Upper lobe of left lung (tissue), 6 donors: ENCODE measurements at places on chromosomes 1 and 21. TPM values are rescaled to one million over a fixed set of nuclear protein-coding genes. Genes with fewer than 3 reads are reported as not detected.
A peak's percentile ranks its signal among the peaks of the same experiment; 100 is the strongest.

HLX gene
- 18.1 TPM for total RNA-seq

PDZK1IP1 gene
- 17.8 TPM for total RNA-seq

GPR61 gene
- not detected for total RNA-seq

TSPAN1 gene
- total RNA-seq, result 24.6 TPM

SLFNL1 gene
- 7.8 TPM for total RNA-seq

GUCA2A gene
- not detected for total RNA-seq

DNA sequence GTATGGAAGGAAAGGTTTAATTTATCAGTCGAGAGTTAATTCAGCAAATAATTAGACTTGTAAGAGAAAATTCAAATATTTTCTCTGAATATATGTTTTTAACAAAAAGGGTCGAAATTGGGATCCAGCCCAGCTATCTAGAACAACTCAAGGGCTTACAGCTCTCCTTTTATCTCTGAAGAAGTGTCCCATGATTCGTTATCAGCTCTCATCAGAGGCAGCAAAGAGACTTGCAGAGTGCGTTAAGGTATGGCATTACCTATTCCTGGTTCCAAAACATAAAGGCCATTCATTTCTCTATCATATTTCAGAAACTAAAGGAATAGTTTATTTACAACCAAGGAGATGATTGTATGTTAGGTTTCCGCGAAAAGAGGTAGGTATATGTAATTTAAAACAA lies 9.4 kb downstream of the VPS45 start:
- DNase-seq, result no peak

DNA sequence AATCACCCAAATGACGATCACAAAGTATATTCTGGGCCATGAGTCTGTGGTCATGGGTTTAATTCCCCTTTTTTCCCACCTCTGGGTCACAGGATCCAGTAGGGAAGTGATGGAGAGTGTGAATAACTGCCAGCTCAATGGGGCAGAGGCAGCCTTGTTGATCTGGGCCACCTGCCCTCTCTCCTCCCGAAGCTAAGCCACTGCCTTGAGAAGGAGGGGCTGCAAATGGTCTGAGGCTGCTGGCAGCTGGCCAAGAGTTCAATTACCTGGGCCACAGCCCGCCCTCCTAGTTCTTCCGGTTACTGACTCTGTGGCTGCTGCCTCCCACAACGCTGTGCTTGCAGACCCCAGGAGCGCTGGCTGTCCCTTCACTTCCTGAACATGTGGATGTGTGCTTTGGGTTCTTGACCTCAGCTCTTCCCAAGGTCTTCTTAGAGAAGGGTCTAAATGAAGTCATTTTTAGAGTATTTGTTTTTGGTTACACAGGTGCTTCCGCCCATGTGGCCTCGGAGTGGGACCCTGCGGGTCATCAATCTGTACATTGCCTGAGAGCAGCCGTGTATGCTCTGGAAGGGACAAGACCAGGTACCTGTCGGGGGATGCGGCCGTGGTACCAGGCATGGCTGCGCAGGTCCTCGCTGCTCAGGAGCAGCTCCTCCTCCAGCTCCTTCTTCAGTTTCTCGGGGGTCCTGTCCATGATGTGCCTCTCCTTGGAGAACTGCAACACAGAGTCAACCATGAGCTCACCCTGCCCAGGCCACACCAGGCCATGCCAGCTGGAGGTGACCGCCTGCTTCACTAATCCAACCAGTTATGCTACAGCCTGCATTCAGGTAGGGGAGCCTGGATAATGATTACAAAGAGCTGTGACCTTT lies 89.7 kb downstream of the BCAR3 start:
- peak; percentile 53 for DNase-seq

DNA sequence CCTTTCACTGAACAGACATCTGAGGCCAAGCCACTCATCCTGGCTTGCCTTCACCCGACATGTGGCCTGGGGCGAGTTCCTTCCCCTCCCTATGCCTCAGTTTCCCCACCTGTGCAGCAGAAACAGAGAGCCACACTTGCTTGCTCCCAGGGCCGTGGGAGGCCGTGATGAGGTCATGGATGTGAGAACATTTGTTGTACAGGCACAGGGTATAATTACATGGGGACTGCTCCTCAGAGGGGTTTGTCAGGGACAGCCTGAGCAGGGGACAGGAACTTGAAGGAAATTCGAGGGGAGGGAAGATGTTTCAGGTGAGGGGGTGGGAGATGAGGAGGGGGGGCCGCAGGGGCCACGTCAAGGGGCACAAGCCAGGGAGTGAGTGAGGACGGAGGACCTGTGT lies 56.1 kb downstream of the ALPL start:
- no peak for DNase-seq

GRCh38 chr1:81597720-81598426 lies 202.9 kb upstream of the ADGRL2 start:
- DNase-seq, result no peak

DNA sequence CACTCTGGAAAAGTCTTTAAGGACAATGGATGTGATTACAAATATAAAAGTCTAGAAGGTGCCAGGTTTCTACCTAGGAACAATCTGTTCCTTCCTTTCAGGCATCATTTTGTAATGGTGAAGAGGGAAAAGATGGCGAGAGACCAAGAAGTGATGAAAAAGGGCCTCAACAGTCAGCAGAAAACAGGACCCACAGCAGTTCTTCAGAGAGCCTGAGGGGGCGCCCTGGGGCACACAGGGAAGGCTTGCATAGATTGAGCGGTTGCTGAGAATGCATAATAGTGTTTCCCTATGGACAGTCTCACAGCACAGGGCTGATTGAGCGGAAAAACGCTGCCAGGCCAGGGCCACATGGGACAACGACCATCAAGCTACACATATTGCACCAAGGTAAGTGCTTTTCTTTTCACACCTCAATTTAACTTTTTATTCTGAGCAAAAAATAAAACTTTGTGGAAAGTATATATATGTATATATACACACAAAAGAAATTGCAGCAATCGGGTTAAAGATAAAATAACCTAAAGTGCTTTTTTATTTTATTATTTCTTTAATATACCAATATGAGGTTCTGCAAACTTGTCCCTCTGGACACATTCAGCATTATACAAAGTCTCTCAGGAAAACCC lies 3.1 kb upstream of the YRDC start:
- no peak for DNase-seq

DNA sequence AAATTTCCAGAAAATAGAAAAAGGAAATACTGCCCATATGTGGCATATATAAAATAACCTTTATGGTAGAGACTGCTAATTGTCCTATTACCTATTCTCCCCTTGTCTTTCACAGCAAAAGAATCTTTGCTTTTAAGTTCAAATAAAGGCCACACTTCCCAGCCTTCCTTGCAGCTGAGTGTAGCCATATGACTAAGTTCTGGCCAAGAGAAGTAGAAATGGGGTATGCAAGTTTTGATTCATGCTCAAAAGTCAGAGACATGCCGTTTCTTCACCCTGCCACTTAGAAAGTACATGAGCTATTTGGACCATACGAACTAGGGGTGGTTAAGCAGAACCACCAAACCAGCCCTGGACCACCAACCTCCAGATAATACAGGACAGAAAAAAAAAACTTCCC lies 18.3 kb upstream of the S100A2 start:
- DNase-seq, result no peak

GRCh38 chr1:31681415-31681814 lies 22.4 kb downstream of the COL16A1 start:
- DNase-seq, result no peak

GRCh38 chr1:8908388-8909151 lies 30.1 kb upstream of the ENO1 start:
- no peak for DNase-seq

DNA sequence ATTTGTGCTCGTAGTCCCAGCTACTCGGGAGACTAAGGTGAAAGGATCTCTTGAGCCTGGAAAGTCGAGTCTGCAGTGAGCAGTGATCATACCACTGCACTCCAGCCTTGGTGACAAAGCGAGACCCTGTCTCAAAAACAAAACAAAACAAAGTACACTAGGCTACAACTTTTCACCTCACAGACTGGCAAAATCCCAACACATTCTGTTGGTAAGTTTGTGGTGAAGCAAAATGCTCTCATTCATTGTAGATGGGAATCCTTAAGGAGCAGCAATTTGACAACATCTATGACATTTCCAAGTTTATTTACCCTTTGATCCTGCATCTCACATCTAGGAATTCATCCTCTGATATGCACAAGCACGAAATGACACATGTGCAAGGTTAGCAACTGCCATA lies 20.2 kb upstream of the SLC1A7 start:
- DNase-seq, result no peak

- no peak for DNase-seq
These were observed 9.2 kb upstream of the KCNQ4 start for GRCh38 chr1:40774266-40774998.

- DNase-seq, result no peak
These were observed 22.1 kb downstream of the UCK2 start for GRCh38 chr1:165849353-165850133.

- DNase-seq, result no peak
These were observed 257.8 kb downstream of the LMO4 start for GRCh38 chr1:87586501-87586900.

DNA sequence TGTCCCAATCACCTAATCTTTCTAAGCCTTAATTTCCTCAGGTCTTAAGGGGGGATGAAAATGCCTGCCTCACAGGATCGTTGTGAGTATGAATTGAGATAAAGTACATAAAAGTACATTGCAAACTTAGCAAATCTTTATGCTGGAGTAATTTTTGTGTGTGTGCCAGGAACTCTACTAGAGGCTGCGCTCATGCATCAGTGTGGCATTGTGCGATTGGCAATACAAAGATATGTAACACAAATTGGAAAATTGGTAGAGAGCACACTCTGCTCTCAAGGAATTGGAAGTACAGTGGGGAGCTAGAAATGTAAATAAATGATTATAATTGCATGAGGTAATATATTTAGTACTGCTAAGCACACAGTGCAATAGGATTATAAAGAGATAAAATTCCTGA lies 398.3 kb downstream of the DUSP10 start:
- DNase-seq, result no peak

DNA sequence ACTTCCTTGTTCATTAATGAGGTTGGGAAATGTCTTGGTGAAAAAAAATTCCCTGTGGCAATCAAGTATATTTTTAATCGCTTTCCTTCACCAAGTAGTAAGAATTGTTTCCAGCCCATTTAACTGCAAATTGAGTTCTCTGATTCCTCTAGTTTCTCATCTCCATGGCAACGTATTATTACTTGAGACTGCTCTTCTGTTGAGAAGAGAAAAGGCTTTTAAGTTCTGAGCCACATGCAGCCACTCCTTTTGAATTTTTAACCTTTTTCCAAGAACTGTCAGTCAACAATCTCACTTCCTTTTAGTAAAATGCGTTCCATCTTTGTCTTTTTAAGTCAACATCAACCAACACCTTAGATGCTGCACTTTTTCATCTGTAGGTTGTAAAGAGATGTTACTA lies 75.7 kb upstream of the KIAA1614 start:
- DNase-seq, result no peak

DNA sequence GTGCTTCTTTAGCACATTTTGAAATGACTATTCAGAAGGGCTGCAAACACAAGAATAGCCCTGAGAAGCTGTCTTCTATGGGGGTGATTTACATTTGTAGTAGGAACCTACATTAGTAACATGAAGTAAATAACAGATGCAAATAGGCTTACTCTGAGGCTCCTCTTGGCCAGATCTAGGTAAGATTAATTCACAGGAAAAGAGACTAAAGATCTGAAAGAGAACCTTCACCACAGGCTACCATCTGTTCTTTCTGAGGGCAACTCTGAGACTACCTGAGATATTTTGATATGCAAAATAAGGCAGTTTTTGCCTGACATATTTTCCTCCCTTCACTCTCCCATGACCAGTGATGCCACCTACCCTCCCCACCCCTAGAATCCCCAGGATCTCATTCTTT lies 1267.8 kb downstream of the PLA2G4A start:
- no peak for DNase-seq

- DNase-seq, result no peak
These were observed 26.3 kb upstream of the NHLH2 start for GRCh38 chr1:115867216-115867615.

DNA sequence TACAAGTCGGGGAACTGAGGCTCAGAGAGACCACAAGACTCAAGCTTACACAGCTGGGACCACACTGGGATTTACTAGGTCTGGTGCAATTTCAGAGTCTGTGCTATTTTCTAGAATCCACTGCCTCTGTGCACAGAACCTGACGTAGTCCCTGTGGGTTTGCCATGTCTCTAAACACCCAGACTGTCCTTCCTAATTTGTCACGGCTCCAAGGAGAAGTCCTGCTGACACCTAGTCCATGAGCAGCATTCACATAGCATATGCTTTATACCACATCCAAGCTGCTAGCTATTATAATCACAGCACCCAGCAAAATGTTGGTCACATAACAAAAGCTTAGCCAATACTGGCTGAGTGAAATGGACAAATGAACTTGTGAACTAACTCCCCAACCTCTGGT lies 79.0 kb upstream of the HMGB4 start:
- no peak for DNase-seq

- DNase-seq, result no peak
These were observed 57.4 kb downstream of the FAM163A start for GRCh38 chr1:179800481-179800880.

DNA sequence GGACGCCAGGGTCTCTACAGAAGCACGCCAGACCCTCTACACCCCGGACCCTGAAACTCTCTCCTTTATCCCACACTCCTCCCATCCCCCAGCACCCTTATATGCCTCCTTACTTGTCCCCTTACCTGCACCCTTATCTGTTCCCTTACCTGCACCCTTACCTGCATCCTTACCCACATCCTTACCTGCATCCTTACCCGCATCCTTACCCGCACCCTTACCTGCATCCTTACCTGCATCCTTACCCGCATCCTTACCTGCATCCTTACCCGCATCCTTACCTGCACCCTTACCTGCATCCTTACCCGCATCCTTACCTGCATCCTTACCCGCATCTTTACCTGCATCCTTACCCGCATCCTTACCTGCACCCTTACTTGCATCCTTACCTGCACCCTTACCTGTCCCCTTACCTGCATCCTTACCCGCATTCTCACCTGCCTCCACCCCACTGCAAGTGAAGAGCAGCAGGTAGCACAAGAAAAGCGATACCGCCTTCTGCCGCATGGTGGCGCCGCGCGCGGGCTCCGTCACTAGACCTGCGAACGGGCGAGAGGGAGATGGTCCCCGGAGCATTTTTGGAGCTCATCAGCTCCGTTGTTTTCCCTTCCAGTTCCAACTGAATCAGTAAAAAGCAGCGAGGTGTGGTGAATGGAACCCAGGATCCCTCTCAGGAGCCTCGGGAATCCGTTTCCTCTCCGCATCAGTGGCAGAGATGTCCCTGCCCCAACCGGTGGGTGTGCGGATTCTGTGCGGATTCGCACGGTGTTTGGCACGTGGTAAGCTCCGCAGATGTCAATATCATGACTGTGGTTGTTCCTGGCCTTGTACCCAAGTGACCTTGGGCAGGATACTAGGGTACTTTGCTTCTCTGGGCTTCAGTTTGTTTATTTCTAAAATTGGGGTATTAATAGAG lies 2.9 kb downstream of the IFI6 start:
- DNase-seq, result peak; percentile 82
